ENCODE measurements at places on chromosomes 12 and 14. TPM values are rescaled to one million over a fixed set of nuclear protein-coding genes. Genes with fewer than 3 reads are reported as not detected.

Gene RNASE7
- 3.1 TPM for total RNA-seq

Gene SMCO2
- not detected for total RNA-seq

Gene LRRIQ1
- 0.16 TPM for total RNA-seq

Gene LGR5
- 0.66 TPM for total RNA-seq

Gene PYGL
- 126 TPM for total RNA-seq

Gene OR6C2
- not detected for total RNA-seq

Gene PTPRR
- total RNA-seq: 0.59 TPM

Gene SLC25A21
- 0.66 TPM for total RNA-seq

Gene PTPRO
- 1.3 TPM for total RNA-seq

GRCh38 chr14:99272899-99273765 lies 1.1 kb upstream of the BCL11B start:
- DNase-seq: no peak
- no peaks in the 10 kb centered on the region for H3K36me3 ChIP-seq
- H3K27ac ChIP-seq: peak overlapping the region; percentile 75

- no peaks in the 10 kb centered on the region for H3K4me1 ChIP-seq
- H3K4me3 ChIP-seq: no peak overlapping the region
- no peaks in the 10 kb centered on the region for H3K27me3 ChIP-seq
These were observed 602.8 kb downstream of the ALG10 start for GRCh38 chr12:34625116-34625515.

DNA sequence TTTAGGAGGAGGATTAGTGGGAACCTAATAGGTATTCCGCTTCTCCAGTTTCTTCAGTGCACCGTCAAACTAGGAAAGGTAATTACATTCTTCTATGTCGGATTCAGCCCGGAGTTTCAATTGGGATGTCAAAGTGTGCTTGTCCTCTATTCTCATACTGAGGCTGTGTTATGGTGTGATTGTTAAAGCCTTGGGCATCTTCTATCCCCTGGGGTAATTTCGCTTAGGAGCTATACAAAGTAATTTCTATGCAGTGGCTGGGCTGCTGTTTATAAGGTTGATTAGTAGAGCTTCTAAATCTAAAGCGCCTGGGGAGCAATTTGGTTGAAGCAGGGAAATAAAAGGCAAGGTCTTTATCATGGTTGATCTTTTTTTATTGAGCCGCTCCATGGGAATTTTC lies 399.6 kb downstream of the ZFP36L1 start:
- H3K27ac ChIP-seq: peak overlapping the region; percentile 93
- no peak overlapping the region for H3K4me3 ChIP-seq
- H3K4me1 ChIP-seq: peaks cover 59% of the 10 kb centered on the region
- H3K36me3 ChIP-seq: no peaks in the 10 kb centered on the region

GRCh38 chr14:104845834-104846441 lies 19.1 kb upstream of the CEP170B start:
- no peaks in the 10 kb centered on the region for H3K27me3 ChIP-seq
- DNase-seq: peak; percentile 6
- H3K27ac ChIP-seq: no peak overlapping the region
- H3K4me3 ChIP-seq: no peak overlapping the region

GRCh38 chr14:74425525-74426201 lies 347 bp downstream of the SYNDIG1L start:
- no peak overlapping the region for H3K27ac ChIP-seq
- H3K4me3 ChIP-seq: peak overlapping the region; percentile 50
- H3K4me1 ChIP-seq: no peaks in the 10 kb centered on the region

DNA sequence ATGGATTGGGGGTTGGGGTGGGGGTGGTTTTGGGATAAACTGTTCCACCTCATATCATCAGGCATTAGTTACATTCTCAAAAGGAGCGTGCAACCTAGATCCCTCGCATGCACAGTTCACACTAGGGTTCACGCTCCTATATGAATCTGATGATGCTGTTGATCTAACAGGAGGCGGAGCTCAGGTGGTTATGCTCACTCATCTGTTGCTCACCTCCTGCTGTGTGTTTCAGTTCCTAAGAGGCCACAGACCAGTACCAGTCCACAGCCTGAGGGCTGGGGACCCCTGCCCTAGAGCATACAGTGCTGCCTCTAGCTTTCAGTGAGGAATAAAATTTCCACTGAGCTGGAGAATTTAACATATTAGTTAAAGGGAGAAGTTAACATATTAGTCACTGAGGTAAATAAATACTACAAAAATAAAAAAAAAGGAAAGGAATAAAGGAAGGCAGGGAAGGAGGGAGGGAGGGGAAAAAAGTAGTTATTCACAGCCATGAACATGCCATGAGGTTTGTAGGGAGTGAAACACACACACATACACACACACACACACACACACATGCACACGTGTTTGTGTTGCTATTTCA lies 612.7 kb upstream of the TBX3 start:
- no peak for DNase-seq
- no peak overlapping the region for H3K4me3 ChIP-seq
- H3K4me1 ChIP-seq: peaks cover 5% of the 10 kb centered on the region
- no peak overlapping the region for H3K27ac ChIP-seq
- no peaks in the 10 kb centered on the region for H3K36me3 ChIP-seq
- H3K27me3 ChIP-seq: no peaks in the 10 kb centered on the region

GRCh38 chr12:57989838-57990237 lies 48.5 kb downstream of the ATP23 start:
- H3K27me3 ChIP-seq: no peaks in the 10 kb centered on the region
- no peak overlapping the region for H3K27ac ChIP-seq
- no peaks in the 10 kb centered on the region for H3K4me1 ChIP-seq
- no peaks in the 10 kb centered on the region for H3K36me3 ChIP-seq
- no peak overlapping the region for H3K4me3 ChIP-seq
- no peak for DNase-seq

DNA sequence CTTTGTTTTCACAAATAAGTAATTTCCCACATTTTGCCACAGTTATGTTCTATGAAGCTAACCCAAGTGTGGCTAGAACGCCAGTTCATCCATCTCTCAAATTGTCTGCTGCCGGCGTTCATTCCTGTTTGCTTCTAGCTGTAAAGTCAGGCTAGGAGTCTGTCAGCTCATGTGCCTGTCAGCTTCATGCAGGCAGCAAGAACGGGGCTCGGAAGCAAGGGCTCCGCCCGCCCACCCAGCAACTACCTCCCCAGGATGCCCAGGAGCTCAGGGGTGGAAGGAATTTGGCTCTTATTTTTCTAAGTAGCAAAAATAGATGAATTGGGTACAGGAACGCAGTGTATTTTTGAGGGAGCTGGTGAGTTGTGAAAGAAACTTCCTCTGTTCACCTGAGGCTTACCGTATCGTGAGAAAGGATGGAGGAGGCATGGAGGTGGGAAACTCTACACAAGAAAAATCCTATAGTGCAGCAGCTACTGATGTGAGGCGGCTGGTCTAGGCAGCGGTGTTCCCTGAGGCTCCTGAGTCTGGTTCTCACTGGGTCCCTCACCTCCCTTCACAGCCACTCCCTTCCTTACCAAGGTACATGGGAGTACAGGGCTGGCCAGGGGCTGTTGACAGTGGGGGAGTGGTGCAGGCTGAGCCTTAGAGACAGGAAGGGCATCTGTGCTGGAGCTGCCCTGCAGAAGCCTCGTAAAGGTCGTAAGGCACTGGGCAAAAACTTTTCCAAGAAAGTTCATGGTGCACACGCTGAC lies 54.5 kb upstream of the AMN start:
- no peak for DNase-seq
- no peaks in the 10 kb centered on the region for H3K27me3 ChIP-seq
- no peak overlapping the region for H3K4me3 ChIP-seq
- no peaks in the 10 kb centered on the region for H3K4me1 ChIP-seq
- H3K27ac ChIP-seq: no peak overlapping the region

- no peaks in the 10 kb centered on the region for H3K4me1 ChIP-seq
- peak overlapping the region; percentile 50 for H3K27ac ChIP-seq
- no peak overlapping the region for H3K4me3 ChIP-seq
- DNase-seq: no peak
- H3K36me3 ChIP-seq: no peaks in the 10 kb centered on the region
These were observed 18.0 kb upstream of the NT5DC3 start for GRCh38 chr12:103858953-103859601.

DNA sequence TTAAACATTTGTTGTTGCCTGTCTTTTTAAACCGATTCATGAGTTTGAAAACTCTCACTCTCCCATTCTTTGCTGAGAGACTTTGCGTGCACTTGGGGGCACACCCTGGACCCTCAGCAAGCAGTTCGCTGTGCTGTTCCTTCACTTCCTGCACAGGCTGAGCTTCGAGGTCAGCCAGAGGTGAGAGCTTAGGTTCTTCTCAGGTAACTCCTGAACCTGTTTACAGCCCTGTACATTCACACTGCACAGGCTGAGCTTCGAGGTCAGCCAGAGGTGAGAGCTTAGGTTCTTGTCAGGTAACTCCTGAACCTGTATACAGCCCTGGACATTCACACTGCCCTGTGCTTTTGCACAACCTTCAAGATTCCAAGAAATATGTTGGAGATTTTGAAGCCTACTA lies 9.8 kb upstream of the CLECL1 start:
- H3K4me1 ChIP-seq: no peaks in the 10 kb centered on the region
- H3K27ac ChIP-seq: no peak overlapping the region
- DNase-seq: no peak
- H3K27me3 ChIP-seq: no peaks in the 10 kb centered on the region
- no peaks in the 10 kb centered on the region for H3K36me3 ChIP-seq

DNA sequence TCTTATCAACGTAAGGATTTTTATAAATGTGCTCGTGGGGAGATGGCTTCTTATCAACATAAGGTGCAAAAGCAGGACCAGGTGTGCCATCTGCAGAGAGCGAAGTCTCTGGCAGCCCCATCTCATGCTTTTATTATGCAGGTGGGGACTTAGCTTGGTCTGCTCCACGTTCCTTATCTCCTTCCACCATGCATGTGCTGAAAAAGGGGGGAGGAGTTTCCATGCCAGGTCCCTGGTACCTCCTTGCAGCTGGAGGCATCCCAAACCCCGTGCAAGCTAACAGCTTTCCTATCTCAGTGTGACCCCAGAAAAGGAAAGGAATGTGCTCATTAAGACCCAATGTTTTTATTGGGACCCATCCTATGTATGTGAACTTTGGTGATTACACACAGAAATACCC lies 608.5 kb downstream of the TMEM121 start:
- DNase-seq: no peak
- H3K27me3 ChIP-seq: peaks cover under 1% of the 10 kb centered on the region
- H3K36me3 ChIP-seq: no peaks in the 10 kb centered on the region
- H3K4me3 ChIP-seq: no peak overlapping the region
- H3K27ac ChIP-seq: no peak overlapping the region
- no peaks in the 10 kb centered on the region for H3K4me1 ChIP-seq

DNA sequence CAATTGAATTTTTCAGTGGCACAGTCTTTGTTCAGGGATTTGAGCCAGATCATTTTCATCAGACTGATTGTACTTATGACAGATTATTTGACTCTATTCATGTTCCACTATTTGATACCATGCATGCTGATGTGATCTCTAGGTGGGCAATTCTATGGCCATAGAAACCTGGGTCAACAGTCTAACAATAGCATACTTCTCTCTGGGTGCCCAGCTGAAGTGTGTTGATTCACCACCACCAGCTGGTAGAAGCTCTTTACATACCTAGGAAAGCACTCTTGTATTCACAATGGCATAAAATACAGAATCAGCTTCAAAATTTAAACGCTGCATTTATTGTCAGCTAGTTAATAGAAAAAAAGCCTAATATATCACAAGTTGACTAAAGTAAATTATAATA lies 90.2 kb upstream of the TMTC2 start:
- H3K4me3 ChIP-seq: no peak overlapping the region
- no peaks in the 10 kb centered on the region for H3K27me3 ChIP-seq
- no peak for DNase-seq
- no peaks in the 10 kb centered on the region for H3K36me3 ChIP-seq
- no peaks in the 10 kb centered on the region for H3K4me1 ChIP-seq
- no peak overlapping the region for H3K27ac ChIP-seq

GRCh38 chr14:105844810-105845724 lies 318.7 kb downstream of the TMEM121 start:
- peaks cover 9% of the 10 kb centered on the region for H3K27me3 ChIP-seq
- DNase-seq: peak; percentile 46
- H3K4me1 ChIP-seq: no peaks in the 10 kb centered on the region
- H3K27ac ChIP-seq: no peak overlapping the region
- no peak overlapping the region for H3K4me3 ChIP-seq

DNA sequence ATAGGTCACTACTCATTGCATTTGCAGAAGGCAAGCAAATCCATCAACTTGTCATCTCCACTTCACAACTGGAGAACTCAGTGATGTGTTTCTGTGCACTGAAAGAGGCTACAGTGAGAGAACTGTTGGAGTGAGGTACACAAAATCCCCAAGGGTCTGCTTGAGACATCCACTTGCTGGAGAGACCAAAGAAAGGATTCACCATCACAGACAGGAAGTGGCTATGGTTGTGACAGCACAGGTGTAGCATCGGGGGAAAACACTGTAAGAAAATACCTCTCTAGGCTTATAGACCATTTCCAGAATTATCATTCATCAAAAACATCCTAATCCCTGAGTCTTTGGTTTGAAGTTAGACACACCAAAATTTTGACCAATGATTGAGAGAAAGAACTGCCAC lies 201.3 kb upstream of the OR4E1 start:
- H3K36me3 ChIP-seq: no peaks in the 10 kb centered on the region
- no peak overlapping the region for H3K4me3 ChIP-seq
- H3K27me3 ChIP-seq: no peaks in the 10 kb centered on the region

GRCh38 chr14:34012978-34013720 lies 62.3 kb upstream of the EGLN3 start:
- no peak overlapping the region for H3K27ac ChIP-seq
- no peak overlapping the region for H3K4me3 ChIP-seq
- no peaks in the 10 kb centered on the region for H3K4me1 ChIP-seq
- H3K27me3 ChIP-seq: no peaks in the 10 kb centered on the region
- no peaks in the 10 kb centered on the region for H3K36me3 ChIP-seq
- no peak for DNase-seq

All from breast epithelium (tissue), 4 donors.